ENCODE measurements at places on chromosomes 3 and 15. TPM values are rescaled to one million over a fixed set of nuclear protein-coding genes. Genes with fewer than 3 reads are reported as not detected.
A peak's percentile ranks its signal among the peaks of the same experiment; 100 is the strongest.

Gene BFSP2
- total RNA-seq = 0.51 TPM

Gene GABRA5
- not detected for total RNA-seq

Gene P2RY13
- total RNA-seq = not detected

Gene A4GNT
- not detected for total RNA-seq

Gene RPLP1
- 2,701 TPM for total RNA-seq

Gene GNAI2
- 238 TPM for total RNA-seq

Gene NR2E3
- not detected for total RNA-seq

Gene ISG20
- total RNA-seq = 75.1 TPM

Gene REC114
- not detected for total RNA-seq

Gene ESYT3
- 0.09 TPM for total RNA-seq

- no peak for DNase-seq
Observed at GRCh38 chr15:66815318-66815717, 113.3 kb downstream of the SMAD6 start.

GRCh38 chr15:79451361-79451999, 19.3 kb downstream of the MINAR1 start:
- no peak for DNase-seq

DNA sequence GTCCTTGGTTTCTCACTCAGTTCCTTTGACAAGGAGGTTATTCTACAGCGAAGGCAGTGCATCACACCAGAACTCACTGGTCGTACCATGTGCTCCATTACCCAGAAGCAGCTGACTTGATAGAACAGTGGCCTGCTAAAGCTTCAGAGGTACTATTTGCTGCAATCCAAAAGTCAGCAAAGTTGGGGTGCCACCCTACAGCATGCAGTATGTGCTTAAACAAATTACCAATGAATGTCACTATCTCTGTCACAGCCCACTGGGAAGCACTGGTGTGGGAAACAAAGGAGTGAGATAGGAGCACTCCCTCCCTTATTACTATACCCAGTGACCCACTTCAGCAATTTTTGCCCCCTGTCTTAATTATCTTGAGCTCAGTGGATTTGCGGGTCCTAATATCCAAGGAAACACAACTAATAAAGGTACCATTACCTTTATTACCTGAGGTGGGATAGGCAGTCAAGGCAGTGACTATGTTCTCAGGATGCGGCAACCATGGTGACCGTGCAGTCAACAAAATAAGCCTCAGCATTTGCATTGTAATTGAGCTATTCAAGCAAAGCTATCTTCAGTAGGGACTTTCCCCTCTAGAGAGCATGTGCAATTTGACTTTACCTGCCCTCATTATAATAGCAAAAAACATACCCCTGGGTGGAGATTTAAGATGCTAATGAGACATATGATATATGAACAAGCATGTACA, 199.4 kb downstream of the OCA2 start:
- DNase-seq = no peak

- no peak for DNase-seq
Observed at GRCh38 chr15:75069301-75069925, 46.0 kb downstream of the PPCDC start.

GRCh38 chr3:129428007-129428375, 445 bp downstream of the EFCAB12 start:
- no peak for DNase-seq

DNA sequence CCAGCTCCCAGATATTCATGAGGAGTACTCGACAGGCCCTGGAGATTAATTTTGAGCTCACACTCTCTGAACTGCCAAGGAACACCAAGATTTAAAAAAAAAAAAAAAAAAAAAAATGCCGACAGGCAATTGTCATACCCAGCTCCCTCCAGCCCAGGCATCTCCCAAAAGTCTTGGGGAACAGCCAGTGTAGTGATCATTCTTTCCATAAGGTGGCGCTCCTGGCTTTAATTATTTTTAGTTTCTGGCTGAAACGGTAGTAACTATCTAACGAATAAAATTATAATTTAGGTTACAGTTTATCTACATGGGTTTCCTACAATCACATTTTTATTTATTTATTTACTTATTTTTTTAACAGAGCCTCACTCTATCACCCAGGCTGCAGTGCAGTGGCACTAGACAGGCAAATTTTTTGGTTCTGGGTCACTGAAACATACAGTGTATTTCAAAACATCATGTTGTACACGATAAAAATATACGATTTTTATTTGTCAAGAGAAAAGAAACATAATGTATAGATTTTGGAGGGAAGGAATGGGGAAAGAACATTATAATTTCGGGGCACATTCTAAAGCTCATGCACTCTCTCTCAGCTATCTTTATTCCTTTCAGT, 157.3 kb downstream of the ADAMTS9 start:
- peak; percentile 51 for DNase-seq

- DNase-seq = no peak
Observed at GRCh38 chr15:87910301-87910700, 346.2 kb downstream of the NTRK3 start.

DNA sequence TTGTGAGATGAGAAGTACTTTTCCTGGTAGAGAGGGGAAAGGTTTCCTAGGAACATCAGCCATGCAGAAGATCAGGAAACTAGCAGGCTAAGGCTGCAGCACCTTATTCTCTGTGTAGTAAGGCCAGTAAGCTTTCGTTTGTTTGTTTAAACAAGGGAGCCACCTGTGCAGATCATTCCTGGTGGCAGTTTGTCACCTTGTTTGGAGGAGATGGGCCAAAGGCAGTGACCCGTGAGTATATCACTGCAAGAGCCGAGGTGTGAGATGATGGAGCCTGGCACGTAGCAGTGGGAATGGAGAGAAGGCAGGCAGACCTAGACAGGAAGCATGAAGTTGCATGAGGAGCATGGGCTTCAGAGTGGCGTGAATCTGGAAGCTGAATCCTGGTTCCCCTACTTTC, 19.6 kb downstream of the ATG7 start:
- no peak for DNase-seq

- DNase-seq = no peak
Observed at GRCh38 chr3:62046326-62046725, 327.0 kb downstream of the FEZF2 start.

DNA sequence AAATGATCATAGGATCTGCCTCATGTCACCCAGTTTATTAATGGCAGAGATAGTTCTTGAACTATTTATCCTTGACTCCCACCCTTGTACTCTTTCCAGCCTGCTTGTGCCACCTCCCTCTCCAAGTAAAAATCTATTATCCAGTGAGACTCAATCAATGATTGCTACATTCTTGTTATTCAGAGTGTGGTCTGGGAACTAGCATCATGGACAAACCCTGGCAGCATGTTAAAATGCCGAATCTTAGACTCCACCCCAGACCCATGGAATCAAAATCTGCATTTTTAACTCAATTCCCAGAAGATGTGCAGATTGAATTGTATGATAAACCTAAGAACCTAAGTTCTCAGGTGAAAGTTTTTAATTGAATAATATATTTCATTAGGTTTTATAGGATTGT, 34.7 kb upstream of the PYDC2 start:
- no peak for DNase-seq

DNA sequence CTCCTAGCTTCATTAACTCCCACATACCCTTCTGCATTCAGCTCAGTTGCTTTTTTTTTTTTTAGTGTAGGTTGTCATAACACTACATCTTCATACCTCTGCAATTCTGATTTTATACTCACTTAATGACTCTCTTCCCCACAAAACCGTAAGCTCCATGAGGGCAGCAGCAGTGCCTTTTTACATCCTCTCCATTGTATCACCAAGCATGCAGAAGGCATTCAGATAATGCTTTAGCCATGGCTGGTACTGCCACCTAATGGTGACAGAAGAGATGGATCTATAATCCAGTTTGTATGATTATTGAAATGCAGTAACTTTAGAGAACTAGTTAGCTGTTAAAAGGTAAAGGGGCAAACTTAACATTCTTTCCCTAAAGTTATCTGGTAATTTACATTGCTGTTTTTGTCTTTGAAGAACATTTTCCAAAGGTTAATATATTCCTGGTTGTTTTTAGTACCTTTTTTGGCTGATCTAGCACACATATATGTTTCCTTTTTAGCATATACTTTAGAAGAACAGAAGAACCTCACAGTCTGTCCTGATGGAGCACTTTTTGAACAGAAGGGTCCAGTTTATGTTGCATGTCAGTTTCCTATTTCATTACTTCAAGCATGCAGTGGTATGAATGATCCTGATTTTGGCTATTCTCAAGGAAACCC, 36.8 kb downstream of the ATP1B3 start:
- DNase-seq = peak; percentile 67

GRCh38 chr15:95302206-95302605, 1028.3 kb upstream of the NR2F2 start:
- no peak for DNase-seq

DNA sequence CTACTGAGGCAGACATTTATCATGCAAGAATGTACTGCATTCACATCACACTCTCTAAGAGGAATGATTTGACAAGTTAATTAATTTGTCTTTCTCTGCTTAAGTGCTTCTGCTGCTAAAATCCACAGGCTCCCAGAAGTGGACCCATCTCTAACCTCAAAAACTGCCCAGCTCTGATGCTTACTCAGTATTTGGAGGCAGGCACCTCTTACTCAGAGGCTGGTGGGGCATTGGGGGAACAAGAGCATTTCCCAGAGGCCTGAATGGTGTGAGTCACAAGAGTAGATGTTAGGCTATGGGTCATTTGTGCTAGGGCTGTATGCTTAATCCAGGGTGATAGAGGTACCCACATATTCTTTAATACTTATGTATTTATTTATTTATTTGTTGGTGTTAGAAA, 34.4 kb upstream of the HCN4 start:
- no peak for DNase-seq

GRCh38 chr15:29788433-29789034, 33.7 kb downstream of the TJP1 start:
- no peak for DNase-seq

- DNase-seq = no peak
Observed at GRCh38 chr3:128804811-128805155, 74.6 kb upstream of the ACAD9 start.

GRCh38 chr3:126544596-126545281, 14.0 kb downstream of the C3orf22 start:
- DNase-seq = no peak

DNA sequence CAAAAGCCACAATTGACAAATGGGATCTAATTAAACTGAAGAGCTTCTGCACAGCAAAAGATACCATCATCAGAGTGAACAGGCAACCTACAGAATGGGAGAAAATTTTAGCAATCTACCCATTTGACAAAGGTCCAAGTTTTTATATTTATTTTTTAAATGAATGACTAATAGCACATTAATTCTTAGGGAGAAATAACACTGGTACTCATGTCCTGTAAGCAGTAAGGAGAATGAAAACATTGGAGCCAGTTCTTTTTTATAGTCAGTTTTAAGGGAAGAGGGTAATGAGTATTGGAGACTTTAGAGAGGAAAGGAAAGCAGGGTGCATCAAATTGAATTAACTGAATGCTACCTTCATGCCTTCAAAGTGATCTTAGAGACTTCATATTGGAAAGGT, 404.7 kb upstream of the TGFBR2 start:
- DNase-seq = no peak

GRCh38 chr15:83578691-83579090, 75.2 kb upstream of the ADAMTSL3 start:
- no peak for DNase-seq

DNA sequence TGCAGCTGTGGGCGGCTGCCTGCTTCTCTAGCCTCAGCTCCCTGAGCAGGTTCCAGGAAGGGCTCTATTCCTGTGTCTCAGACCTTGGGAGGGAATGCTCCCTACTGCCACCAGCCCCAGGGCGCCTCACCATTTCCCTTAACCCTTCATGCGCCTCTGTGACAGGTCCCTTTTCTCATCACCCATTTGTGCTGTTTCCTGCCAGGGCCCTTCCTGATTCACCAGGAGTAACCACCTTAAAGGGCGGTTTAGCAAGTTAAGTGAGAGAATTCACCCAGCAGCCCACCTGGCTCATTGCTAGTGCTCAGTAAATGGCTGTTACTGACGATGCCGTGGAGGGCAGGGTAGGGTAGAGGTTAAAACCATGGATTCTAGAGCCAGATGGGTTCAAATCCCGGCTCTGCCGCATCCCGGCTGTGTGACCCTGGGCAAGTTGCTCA, 87.8 kb downstream of the WNT7A start:
- DNase-seq = no peak

DNA sequence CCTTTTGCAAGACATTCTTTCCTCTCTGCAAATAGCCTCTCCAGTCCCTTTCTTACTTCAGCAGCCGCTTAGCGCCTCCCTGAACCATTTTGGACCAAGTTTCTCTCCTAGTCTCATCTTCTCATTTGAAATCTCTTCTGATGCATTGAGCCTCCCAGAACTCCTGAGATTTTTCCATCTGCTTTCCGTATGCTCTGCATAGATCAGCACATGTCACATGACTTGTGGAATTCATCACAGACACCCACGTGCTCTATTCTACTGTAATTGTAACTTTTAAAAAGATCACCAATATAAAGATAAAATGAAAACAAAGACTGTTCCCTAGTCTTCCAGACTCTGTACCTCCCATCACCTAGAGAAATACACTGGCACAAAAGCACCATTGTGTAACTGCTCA, 100.7 kb downstream of the GADL1 start:
- no peak for DNase-seq

DNA sequence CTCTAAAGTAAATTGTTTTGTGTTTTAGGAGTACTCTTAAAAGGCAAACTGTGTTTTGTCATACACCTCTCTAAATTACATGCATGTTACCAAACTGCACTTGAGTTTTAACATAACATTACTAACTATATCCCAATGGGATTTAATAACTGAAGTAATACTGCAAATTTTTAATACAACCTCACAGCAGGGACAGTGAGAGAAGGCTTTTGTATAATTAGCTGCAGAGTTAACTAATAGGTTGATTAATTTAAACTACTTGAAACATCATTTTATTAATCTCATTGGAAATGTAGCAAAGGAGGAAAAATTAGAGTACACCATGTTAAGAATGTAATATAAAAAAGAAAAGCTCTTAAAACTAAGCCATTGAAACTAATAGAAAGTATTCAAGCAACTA, 417.3 kb downstream of the CADM2 start:
- no peak for DNase-seq

DNA sequence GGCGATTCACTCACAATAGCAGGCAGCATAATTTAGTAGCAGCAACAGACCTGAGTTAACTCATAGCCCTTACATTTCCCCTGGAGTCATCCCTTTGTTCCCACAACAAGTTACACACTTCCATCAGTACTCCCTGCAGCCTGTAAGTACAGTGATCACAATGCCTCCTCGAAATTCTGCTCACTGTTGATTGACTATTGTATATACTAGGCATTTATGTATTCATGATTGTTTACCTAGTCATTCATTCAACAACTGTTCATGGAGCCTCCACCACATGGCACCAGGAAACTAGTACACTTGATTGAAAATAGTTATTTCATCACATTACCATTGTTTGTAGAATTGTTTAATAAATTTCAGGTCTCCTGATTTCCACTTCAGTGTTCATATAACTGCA, 71.4 kb upstream of the P3H2 start:
- no peak for DNase-seq

DNA sequence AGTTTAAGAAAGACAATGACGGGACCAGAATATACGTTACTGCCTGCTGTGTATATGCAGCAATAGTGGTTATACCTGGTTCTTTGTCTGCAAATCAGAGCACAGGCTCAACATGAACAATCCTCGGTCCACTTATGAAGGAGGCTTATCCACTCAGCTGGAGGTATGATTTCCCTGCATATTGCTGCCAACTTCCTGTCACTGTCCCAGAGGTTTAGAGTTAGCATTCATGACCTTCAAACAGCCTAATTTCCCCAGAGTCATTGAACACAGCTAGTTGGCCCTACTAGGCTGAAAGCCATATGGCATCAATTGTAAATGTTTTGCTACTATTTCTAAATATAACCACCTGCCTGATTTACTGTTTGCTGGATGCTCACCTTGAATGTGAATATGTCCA, 224.9 kb upstream of the ZNF717 start:
- no peak for DNase-seq
